ENCODE measurements at places on chromosomes 16 and 17. TPM values are rescaled to one million over a fixed set of nuclear protein-coding genes. Genes with fewer than 3 reads are reported as not detected.
A peak's percentile ranks its signal among the peaks of the same experiment; 100 is the strongest.

- DNase-seq: peak; percentile 75
These were observed 28.3 kb upstream of the APPBP2 start for GRCh38 chr17:60554377-60554788.

The PRSS36 gene
- total RNA-seq: 4.8 TPM

The NPIPA5 gene
- 17.7 TPM for total RNA-seq

GRCh38 chr17:64223931-64224629 is 39.0 kb downstream of the TEX2 start:
- no peak for DNase-seq

- DNase-seq: no peak
These were observed 35.5 kb downstream of the SHISA6 start for GRCh38 chr17:11276486-11276885.

DNA sequence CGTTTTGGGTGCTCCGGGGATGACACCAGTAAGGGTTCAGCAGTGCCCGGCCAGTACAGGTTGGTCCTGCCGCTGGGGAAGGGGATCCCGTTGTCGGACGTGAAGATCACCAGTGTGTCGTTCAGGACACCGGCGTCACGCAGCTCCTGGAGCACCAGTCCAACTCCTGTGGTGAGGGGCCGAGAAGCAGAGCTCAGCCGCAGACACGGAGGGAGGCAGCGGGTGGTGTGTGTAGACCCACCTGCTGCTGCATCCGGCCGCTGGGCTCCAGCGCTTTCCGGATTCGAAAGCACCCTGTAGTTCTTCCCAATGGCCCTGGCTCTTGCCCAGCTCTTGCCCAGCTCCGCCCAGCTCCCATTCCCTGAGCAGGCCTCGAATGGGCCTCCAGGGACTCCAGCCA is 8.0 kb downstream of the SGSH start:
- peak; percentile 71 for DNase-seq

GRCh38 chr16:342455-343213 is 9.9 kb downstream of the AXIN1 start:
- DNase-seq: no peak

DNA sequence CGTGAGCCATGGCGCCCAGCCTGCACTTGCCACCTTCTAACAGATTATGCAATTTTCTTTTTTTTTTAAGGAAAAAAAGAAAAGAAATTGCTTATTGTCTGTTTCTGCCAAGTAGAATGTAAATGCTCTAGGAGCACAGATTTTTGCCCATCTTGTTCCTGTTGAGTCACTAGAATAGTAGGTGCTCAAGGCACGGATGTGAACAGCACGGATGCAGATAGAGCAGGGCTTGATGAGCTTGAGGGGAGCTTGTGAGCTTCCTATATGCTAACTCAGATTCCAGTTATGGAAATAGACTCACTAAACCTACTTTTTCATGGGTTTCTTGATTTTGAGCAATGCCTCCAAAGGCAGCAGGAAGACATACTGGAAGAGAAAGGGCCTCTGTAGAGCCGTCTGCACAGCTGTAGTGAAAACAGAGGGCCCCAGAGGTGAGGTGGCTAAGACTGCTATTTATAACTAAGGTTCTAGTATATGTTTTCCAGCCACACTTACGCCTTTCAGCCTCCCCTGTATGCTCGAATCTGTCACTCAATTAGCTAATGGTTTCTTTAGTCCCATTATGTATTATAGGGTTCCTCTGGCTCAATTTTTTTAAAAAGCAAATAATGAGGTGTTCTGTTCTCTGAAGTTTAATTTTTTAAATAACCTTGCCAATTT is 72.8 kb downstream of the WWP2 start:
- DNase-seq: no peak

All from left lung (tissue), 14 donors.